GM12892 (cell line): ENCODE measurements at places on chromosomes 2 and 18.

DNA sequence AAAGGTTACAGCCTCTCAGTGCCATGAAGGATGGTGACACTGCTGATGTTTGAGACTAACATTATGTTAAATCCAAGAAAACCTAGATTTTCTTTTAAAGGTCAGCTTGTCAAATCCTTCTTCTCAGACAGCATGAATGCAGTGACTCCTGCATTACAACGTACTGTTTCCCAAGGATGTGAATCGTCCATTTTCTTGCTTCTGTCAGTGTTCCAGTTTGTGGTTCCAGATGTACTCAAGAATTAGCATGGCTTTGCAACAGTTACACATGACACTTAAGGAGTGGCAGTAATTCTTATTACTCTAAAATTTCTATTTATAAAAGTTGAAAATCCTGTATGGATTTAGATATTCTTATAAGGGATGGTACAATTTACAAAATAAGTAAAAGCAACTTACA lies 1.5 kb upstream of the TTC39C start:
- DNase-seq, result no peak

GRCh38 chr2:111689174-111689573 lies 194.8 kb downstream of the ANAPC1 start:
- DNase-seq, result no peak

DNA sequence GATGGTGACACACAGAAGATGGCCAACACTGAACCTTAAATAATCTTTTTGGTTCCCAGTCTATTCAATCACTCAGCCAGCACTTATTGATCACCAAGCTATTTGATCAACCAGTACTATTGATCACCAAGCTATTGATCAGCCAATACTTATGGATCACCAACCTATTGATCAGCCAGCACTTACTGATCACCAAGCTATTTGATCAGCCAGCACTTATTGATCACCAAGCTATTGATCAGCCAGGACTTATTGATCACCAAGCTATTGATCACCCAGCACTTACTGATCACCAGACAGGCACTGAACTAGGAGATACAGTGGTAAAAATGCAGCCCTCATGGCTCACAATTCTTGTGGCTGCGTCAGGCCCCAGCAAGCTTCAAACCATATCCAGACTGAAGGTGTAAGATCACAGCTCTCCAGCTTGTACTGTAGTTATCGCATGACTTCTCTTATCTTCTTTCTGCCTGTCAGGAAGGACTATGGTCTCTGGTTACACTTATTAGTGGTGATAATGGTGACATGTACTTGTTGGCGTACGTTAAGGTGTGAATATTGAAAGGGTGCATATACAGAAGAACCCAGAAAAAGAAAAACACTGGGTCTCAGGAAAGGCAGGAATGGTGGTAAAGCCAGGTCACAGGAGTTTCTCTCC lies 18.4 kb upstream of the B3GNT2 start:
- DNase-seq, result no peak

DNA sequence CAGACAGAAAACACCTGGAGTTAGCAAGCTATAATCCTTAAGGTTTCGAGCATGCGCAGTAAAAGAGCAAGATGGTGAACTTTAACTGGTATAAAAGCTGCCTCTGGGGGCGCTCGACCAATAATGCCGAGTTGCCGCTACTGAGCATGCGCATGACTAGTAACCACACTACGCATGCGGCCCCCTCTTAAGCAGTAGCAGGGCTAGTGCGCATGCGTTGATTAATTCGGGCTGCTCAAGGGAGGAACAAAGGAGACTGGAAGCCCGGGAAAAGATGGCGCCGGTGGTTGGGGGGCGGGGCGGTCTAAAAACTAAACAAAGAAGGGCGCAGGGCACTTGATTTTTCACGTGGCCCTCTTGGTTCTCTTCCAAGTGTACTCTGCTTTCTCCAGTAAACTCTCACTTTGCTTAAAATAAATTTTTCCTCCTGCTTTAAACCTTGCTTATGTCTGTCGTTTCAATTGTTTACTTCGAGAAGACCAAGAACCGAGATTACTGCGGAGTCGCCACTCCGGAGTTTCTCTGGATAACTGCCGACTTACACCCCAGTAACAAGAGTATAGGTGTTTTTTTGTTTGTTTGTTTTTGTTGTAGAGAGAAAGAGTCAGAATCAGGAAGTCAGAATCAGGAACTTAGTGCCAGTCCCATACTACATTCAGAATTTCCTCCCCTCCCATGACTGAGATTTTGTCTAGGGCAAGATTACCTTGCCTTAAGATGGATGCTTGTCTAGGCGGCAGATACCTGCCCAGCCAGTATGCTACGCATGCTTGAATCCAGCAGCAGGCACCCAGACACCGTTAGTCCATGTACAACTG lies 5.8 kb downstream of the XRCC5 start:
- DNase-seq, result peak; percentile 44

DNA sequence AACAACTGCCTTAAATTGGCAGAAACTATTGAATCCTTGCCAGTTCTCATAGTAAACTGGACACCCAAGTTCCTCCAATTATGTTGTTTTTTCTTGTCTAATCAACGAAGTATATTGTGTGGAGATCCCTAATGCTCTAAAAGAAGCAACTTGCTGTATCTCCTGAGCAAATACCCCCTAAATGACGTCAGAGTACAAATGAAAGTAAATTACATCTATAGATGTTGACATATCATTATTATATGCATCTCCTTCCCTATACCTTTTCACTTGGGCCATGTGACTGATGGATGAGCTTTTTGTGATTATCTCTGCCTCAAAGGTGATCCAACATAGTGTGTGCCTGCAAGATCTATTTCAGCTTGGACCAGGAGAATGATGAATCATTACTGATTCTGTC lies 159.4 kb downstream of the CCDC148 start:
- no peak for DNase-seq

- DNase-seq, result no peak
These were observed 173.5 kb downstream of the FMNL2 start for GRCh38 chr2:152508446-152508845.

GRCh38 chr2:168130346-168130745 lies 117.0 kb downstream of the STK39 start:
- DNase-seq, result no peak

GRCh38 chr2:16135913-16136310 lies 195.6 kb downstream of the MYCN start:
- DNase-seq, result no peak

- DNase-seq, result no peak
These were observed 33.9 kb downstream of the ORC2 start for GRCh38 chr2:200929334-200930249.

DNA sequence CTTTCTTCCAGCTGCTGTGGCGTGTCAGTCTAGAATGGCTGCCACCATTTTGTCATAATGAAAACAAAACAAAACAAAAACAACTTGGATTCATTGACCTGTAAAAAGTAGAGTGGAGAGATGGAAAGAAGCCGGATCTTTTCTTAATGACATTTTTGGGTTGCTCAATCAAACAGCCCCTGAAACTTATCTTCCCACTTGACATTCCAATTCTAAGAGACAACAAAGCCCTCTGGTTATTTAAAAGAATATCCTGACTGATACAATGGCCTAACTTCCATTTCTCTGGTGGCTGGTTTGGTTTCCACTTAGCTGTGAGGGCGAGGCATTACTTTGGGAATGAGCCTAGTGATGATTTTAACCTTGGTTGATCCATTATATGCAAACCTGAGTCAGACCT lies 123.7 kb downstream of the AQP4 start:
- DNase-seq, result no peak

DNA sequence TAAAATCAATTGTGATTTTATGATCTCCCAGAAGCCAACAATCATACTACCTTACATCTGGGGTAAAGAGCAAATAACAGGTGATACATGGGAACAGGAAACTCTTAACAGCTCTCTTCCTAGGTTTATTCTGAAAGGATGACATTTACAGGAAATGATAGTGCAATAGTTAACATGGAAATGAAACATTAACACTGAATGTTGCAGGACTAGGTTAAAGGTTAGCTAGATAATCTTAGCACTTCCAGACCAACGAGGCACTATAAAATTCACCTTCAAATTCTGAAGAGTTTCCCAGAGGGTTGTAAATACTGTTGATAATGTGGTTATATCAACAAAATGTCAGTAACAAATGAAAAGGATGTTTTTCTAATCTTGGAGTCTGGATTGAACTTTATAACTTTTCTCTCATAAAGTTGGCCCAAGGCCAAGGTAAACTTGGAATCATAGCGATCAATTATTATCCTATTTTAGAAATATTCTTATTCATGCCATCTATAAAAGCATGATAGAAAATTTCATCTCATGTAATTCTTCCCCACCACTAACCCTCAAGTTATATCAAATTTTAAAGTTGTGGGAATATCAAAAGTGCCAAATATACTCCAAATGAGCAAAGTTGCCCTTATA lies 32.9 kb upstream of the GCG start:
- DNase-seq, result no peak

GRCh38 chr2:174615871-174616436 lies 18.4 kb upstream of the WIPF1 start:
- DNase-seq, result no peak

GRCh38 chr2:132691556-132691955 lies 21.6 kb upstream of the LYPD1 start:
- no peak for DNase-seq

DNA sequence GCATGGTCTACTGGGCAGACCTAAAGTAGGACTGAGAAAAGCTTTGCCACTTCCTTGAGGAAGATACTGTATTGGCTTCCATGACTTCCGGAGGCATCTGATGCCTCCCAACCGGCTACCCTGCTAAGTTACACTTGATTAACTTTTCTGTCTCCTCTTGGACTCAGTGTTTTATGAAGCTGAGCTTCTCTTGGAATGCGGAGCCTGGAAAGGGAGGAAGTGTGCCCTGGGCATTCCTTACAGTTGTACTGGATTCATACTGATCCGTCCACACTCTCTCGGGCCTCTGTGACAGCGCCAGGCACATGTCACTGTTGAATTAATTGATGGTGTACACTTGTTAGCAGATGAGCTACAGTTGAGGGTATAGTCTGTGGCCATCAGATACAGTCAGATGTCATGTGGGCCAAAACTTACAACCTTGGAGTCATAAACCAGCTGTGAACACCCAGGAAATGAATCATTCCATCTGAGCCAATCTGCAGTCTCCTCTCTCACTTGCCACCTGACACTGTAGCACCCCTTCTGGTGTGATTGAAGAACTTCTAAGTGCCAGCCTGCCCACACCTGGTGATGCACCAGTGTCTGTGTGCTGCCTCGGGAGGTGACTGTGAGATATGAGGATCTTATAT lies 122.5 kb downstream of the FHOD3 start:
- DNase-seq, result no peak

- DNase-seq, result no peak
These were observed 143.0 kb downstream of the ZNF516 start for GRCh38 chr18:76351961-76352581.

DNA sequence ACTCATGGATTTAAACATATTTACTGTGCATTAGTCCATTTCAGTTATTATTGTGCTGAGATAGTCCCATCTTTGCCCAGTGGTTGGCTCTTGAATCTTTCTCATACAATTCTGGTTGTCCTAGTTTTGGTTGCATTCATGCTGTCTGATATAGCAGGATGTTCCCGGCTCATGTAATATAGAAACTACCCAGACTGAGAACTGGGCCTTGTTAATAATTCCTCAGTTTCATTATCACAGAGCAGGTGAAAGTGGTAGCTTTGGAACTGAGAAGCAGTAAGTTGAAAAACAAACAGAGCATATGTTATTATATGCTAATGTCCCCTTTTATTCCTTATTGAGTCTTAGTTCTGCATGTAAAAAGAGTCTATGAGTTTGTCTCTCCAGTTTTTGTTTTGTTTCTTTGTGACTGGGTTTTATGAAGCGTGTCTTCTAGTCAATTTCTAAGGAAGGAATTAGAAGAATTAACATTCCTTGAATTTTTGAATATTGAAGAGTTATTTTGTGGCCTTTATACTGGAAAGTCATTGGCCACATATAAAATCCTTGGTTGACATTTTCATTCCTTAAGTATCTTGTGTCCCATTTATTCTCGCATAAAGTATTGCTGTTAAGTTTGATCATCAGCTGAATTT lies 43.3 kb downstream of the EIF5B start:
- DNase-seq, result no peak

- DNase-seq, result no peak
These were observed 7.5 kb upstream of the ZNF516 start for GRCh38 chr18:76502551-76502950.

GRCh38 chr18:12352188-12352587 lies 24.8 kb downstream of the AFG3L2 start:
- DNase-seq, result no peak

DNA sequence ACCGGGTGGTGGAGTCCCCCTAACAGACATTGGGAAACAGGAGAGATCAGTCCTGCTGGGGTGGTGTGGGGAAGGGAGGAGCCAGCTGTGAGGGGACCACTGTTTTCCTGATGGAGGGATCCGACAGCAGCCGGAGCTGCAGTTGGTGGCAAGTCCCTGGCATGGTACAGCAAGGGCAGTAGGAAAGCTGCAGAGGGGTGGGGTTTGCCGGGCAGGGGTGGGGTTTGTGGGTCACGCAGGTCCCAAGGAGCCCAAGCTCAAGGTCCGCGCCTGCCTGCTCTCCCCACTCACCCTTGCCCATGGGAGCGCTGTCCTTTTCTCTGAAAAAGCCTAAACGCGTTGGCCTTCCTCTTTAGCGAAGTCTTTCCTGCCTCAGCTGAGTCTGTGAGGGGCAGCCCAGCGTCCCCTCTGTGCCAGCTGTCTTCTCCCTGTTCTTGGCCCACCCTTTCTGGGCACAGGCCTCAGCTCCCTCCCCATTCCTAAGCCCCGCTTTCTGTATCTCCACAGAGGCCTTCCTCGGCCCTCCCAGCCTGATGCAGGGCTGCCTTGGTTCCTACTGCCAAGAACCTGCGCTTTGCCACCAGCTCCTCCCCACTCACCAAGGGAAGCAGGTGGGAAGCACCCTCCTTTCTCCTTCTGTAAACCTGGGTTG lies 29.3 kb upstream of the INHBB start:
- DNase-seq, result no peak

GRCh38 chr2:69843993-69844392 lies 14.5 kb downstream of the GMCL1 start:
- no peak for DNase-seq

DNA sequence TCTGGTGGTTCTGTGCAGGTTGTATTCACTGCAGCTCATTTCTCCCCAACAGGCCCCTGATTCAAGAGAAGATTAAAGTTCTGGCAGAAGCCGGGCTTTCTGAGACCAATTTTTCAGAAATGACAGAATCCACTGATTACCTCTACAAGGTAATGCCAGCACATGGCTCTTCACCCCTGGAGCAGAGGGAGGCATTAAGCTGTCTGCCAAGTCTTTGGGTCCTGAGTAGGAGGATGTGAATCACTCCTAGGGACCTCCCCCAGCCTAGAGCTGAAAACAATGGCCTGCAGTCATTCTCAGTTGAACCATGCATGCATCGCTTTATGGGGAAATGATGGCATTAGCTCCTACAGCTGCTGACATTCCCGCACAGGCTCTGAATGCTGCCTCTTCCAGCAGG lies 20.5 kb upstream of the RPL37A start:
- no peak for DNase-seq

- DNase-seq, result no peak
These were observed 282.9 kb upstream of the TNP1 start for GRCh38 chr2:217142649-217143266.

GRCh38 chr2:101432411-101433181 lies 42.3 kb downstream of the RFX8 start:
- no peak for DNase-seq
